Fibroblast of the conjunctiva (primary cell): ENCODE measurements at places on chromosomes 2 and 18.

- no peak for DNase-seq
Measured at GRCh38 chr2:188503975-188504374, 212.3 kb downstream of the GULP1 start.

DNA sequence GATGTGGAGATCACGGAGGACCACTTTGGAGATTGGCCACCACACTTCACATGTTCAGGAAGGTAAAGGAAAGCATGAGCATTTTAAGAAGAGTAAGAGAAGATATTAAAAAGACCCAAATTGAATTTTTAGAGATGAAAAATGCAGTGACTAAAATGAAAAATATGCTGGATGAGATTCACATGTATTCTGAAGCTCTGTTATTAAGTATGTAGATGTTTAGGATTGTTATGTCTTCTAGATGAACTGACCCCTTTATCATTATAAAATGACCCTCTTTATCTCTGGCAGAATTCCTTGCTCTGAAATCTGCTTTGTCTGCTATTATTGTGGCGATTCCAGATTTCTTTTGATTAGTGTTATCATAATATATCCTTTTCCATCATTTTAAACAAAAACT, 36.0 kb upstream of the DYNC2LI1 start:
- DNase-seq, result no peak

DNA sequence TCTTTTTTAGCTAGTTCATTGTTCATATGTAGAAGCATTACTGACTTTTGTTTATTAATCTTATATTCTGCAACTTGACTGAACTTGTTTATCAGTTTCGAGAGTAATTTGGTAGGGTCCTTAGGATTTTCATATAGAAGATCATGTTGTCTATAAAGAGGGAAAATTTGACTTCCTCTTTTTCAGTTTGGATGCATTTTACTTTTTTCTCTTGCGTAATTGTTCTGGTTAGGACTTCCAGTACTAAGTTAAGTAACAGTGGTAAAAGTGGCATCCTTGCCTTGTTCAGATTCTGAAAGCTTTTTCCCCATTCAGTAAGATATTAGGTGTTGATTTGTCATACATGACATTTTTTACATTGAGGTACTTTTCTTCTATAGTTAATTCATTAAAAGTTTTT, 726.0 kb downstream of the KCNJ3 start:
- DNase-seq, result no peak

- DNase-seq, result no peak
Measured at GRCh38 chr2:113084249-113085000, 16.7 kb downstream of the IL1F10 start.

GRCh38 chr2:236565212-236565611, 4.4 kb upstream of the ACKR3 start:
- DNase-seq, result no peak

DNA sequence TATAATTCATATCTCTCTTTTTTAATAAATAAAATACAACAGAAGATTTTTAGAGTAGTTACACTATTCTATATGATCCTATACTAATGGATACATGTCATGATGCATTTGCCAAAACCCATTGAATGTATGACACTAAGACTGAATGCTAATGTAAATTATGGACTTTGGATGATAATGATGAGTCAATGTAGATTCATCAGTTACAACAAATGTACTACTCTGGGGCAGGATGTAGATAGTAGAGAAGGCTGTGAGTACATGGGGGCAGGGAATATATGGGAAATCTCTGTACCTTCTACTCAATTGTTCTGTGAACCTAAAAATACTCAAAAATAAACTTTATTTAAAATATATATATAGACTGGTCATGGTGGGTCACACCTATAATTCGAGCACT, 45.6 kb upstream of the NEDD4L start:
- no peak for DNase-seq

GRCh38 chr2:46825939-46826568, 89.6 kb downstream of the MCFD2 start:
- DNase-seq, result no peak

- DNase-seq, result no peak
Measured at GRCh38 chr2:172578054-172578453, 22.2 kb downstream of the PDK1 start.

DNA sequence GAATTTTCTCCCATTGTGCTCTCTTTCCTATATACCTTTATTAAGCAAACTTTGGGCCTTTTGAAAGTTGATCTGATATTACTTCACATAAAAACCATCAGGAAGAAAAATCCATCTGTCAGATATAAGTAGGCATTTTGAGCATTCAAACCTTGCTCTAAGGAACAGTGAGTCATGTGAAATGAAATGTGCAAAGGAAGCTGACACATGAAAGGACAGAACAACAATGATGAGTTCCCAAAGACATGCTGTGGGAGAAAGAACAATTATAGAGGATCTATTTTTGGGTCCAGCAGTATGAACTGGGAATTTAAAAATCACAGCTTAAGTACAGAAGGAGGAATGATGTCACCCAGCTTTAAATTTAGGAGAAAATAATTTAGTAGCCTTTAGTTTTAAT, 18.1 kb downstream of the CALCRL start:
- DNase-seq, result no peak

DNA sequence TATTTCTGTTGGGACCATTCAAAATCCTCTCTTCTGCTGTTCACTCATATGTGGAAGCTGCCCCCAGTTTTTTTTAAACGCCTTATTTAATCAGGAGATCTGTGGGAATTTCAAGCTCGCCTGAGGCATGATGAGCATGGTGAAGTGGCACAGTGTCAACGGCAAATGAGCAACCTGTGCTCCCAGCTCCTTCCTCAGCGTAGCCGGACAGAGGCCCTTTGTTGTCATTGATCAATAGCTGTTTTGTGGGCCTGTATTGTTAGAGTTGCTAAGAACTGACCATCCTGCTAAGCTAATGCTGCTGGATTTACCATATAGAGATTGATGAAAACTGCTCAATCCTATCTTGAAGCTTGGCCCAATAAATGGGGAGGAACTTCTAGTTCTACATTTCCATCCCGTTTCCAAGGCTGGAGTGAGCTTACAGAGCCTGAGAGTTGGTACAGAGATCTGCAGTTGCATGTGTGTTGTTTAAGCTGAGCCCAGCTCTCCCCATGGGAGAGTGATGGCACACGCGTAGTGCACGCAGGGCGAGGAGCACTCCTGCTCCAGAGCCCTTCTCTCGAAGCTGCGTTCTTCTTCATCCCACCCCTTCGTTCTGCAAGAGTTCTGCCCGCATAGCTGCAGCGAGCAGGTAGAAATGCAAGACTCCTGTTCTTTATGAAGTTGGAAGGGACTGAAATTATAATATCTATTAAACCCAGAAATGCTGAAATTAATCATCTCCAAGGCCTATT, 108.8 kb downstream of the RTN4 start:
- no peak for DNase-seq

GRCh38 chr2:151459358-151459757, 49.7 kb downstream of the RIF1 start:
- DNase-seq, result no peak

GRCh38 chr2:162711832-162712540, 126.6 kb downstream of the KCNH7 start:
- DNase-seq, result no peak

DNA sequence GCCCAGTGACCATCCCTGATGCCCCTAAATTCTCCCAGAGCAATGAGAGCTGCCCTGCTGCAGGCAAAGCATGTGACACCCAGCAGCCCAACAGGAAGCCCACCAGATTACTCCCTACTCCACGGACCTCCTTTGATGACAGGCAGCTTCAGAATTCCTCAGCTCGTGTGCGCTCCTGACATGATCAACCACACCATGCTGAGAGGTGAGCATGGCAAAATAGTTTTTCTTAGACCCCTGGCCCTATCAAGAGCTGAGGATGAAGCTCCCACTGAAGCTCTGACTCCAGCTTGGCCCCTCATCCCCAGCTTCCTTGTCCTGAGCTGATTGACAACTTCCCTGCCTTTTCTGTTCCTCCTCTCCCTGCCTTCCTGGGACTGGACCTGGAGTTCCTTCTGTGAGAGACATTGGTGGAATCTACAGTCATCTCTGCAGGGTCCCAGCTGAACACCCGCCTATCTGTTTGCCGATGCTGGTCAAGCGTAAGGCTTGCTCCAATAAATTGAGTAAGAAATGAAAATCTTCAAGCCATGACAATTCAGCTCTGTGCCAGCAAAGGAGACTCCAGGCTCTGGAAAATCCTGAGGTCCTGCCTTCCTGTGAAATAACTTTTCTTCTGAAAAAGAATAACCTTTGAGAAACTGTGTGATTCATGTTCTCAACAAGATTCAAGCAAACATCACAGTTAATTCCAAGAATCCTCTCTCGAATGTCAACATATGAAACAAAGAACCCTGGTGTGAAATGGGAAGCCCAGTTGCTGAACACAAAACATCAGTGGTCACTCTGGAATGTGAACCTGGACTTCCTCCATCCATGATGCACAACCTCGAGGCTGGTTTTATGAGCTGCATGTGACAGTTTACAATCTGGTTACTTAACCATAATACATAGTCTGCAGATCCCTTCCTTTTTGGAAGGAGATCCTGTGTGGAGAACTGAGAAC, 201.1 kb downstream of the SPP2 start:
- peak; percentile 89 for DNase-seq

DNA sequence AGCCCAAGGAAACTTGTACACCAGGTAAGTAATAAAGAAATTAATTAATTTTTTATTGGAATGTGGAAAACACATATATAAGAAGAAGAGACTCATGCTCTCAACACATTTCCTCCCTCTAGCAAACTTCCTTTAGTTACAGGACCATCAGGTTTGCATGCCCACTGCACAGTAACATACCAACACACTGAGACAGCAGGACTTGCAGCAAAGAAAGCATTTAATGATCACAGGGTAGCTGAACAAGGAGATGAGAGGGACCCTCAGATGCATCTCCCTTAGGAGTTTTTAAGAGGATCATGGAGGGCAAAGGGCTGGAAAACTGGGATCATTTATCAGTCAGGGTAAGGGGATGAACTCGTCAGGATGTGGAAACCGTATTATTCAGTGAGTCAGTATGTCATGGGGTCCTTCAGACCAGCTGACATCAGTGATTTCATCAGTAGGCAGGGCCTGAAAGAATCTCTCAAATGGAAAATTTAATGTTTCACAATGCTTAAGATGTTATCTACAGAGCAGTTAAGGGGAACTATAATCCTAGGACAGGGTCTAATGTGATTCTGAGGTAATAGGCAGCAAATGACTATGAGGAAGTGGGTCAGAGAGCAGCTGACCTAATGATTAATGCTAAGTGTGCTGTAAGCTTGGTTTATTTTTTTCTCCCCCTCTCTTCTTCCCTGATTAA, 193.8 kb upstream of the RND3 start:
- peak; percentile 89 for DNase-seq

GRCh38 chr18:70132999-70133398, 72.5 kb downstream of the RTTN start:
- DNase-seq, result peak; percentile 76

GRCh38 chr18:51049137-51049536, 19.1 kb downstream of the SMAD4 start:
- DNase-seq, result no peak

DNA sequence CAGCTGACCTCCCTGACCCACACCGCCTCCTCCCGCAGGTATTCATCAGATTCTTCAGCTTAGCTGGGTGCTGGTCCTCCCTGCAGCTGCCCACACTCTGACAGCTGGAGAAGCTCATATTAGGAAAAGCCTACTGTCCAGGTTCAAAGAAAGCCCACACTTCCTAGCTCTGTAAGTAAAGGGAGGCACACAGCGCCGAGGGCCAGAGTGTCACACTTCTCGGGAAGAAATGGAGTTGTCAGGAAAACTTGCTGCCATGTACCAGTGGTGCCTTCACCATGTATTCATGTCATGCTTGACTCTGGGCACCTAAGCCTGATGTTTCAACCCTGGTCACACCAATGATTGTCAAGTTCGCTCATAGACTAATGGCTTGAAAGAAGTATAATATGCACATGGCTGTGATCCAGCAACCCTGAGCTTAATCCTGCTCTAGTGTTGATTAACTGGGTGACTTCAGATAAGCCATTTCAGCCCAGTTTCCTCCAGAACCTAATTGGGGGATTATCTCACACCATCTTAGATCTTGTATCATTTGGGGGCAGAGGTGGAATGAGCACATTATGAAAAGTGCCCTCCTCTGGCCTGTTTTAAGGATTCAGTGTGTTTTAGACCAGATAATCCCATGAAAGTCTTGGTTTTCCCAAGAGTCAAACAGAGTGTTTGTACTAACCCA, 180.3 kb upstream of the PARD3B start:
- DNase-seq, result no peak

- DNase-seq, result no peak
Measured at GRCh38 chr2:57050007-57050406, 866.2 kb downstream of the CCDC85A start.

DNA sequence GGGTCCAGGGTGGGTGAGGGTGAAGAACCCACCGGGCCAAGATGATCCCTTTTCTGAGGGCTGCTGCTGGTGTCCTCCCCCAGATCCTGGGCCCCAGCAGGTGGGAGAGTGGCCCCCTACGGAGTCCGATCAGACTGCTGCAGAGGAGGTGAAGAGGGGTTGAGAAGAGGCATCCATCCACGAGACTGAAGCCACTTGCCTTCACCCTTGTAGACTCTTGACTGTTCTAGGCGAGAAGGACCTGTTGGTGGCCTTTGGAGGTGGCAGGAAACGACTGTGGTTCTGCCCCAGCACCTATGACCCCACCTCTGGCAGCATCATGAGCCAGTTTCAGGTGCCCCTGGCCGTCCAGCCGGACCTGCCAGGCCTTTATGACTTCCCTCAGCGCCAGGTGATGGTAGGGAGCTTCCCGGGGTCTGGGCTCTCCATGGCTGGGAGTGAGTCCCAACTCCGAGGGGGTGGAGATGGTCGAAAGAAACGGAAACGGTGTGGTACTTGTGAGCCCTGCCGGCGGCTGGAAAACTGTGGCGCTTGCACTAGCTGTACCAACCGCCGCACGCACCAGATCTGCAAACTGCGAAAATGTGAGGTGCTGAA, 1.5 kb downstream of the TET3 start:
- DNase-seq, result no peak

GRCh38 chr2:74399785-74400184, 19.7 kb upstream of the DCTN1 start:
- no peak for DNase-seq

DNA sequence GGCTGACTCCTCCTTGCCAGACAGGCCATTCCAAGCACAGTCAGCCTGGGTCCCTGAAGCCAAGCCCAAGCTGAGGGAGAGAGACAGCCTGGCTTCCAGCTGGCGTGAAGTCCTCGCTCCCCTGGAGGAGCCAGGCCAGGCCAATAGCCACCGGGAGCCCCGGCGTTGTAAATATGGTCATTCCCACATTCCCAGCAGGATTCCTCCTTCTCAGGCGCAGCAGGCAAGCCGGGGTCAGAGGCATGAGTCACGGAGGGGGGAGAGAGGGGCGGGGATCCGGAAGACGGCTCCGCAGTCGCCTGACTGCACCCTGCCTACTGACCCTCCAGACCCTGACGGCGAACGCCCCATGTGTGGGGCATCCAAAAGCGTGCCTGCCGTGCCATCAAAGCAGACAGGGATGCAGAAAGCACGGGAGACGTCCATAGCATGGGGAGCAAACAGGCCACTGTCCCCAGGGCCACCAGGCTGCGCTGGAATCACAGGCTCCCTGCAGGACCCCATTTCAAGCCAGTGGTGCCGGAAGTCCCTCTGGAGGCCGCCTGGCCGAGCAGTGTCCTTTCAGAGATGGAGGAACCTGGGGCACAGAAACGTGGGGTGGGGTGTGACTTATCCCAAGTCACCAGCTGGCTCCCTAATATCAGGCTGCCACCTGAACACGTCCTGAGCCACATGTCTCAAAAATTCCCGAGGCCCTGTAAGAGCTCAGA, 48.2 kb downstream of the TWIST2 start:
- DNase-seq, result peak; percentile 48
